ENCODE measurements at places on chromosomes 7 and 10. TPM values are rescaled to one million over a fixed set of nuclear protein-coding genes. Genes with fewer than 3 reads are reported as not detected.

DNA sequence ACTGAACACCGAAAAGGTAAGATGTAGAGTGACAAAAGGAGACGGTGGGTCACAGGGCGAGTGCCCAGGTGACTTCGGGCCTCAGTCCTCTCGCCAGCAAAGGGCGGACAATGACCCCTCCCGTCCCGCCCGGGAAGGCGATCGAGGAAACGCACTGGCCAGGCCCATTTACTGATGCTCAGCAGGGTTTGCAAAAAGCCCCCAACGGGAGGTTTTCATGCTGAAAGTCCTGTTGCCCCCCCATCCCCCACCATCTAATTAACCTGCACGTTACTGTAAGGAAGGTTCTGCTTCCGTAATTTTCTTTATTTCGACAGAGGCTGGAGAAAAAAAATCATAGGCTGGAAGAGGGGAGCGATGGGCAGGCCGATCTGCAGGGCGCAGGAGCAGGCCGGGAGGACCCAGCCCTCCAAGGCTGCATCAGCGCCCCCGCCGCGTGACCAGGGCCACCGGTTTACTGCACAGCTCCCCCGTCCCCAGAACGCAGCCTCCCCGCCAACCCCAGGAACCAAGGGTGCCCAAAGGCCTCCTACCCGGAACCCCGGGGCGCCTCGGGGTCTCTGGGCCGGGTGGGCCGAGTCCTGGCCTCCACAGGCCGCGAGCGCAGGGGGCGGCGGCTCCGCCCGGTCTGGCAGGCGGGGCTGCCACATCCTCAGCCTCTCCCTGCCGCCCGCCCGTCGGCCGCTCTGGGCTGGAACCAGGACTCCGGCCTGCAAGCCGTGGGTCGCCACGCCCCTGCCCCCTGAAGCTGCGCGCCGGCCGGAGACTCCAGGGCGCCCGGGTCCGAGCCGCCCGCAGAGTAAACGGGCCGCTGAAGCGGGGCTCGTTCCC lies 613 bp downstream of the OAT start:
- peak; percentile 85 for DNase-seq

DNA sequence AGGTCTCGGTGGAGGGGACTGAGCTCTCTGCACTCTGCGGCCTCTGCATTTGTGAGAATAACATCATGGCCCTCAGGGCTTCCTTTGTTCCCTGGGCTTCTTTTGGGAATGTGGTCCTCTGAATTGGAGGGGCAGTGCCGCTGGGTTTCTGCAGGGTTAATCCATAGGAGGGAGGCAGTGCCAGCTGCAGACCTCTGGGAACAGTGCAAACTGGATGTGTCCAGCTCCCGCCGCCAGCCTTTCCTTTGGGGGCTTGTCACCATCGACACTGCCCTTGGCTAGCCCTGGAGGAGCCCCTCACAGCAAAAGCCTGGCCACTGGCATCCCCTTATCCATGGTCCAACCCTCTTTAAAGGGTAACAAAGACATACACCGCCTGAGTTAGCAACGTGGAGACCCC lies 174.0 kb downstream of the WDR37 start:
- no peak for DNase-seq

GRCh38 chr10:13302821-13303555 lies 3.1 kb upstream of the PHYH start:
- no peak for DNase-seq

- DNase-seq = no peak
These were observed 51.4 kb downstream of the COL13A1 start for GRCh38 chr10:69853064-69853463.

DNA sequence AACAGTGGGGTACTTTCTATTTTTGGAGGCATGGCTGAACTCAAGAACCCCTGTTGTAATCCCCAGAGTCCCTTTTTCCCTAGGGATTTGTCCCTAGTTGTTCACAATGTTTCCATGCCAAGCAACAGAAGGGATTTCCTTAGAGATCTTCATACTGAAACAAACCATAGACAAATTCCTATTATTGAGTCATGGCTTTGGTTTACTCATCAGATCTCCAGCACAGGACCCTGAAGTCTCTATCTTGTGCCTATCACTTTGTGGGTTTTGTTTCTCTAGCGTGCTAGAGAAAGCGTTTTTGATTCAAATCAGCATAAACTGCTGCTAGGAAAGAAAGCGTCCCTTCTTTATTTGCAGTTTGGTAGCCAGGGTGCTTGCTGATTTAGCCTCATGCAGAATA lies 165.0 kb downstream of the BAMBI start:
- no peak for DNase-seq

GRCh38 chr10:128027822-128028507 lies 98.3 kb downstream of the MKI67 start:
- no peak for DNase-seq

GRCh38 chr10:5843686-5844344 lies 30.6 kb upstream of the GDI2 start:
- DNase-seq = no peak

- peak; percentile 39 for DNase-seq
These were observed 118.7 kb downstream of the RALA start for GRCh38 chr7:39741942-39742623.

DNA sequence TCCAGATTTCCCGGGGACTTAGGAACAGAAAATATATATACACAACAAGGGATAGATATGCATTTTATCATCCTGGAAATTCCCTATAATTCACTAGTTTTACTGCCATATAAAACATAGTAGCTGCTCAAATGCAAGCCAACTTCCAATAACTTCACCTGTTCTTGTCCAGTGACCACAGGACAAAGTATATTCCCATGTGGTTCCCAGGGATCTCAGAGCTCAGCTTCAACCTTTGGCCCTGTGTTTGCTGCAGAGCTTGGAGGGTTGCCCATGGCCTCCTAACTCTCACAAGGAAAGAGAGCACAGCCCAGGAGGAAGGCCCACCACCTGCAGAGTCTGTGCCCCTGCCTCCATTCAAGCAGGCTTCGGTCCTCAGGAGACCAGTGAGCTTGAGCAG lies 4.5 kb upstream of the DRGX start:
- DNase-seq = no peak

- DNase-seq = no peak
These were observed 186.2 kb downstream of the USP6NL start for GRCh38 chr10:11425296-11425610.

DNA sequence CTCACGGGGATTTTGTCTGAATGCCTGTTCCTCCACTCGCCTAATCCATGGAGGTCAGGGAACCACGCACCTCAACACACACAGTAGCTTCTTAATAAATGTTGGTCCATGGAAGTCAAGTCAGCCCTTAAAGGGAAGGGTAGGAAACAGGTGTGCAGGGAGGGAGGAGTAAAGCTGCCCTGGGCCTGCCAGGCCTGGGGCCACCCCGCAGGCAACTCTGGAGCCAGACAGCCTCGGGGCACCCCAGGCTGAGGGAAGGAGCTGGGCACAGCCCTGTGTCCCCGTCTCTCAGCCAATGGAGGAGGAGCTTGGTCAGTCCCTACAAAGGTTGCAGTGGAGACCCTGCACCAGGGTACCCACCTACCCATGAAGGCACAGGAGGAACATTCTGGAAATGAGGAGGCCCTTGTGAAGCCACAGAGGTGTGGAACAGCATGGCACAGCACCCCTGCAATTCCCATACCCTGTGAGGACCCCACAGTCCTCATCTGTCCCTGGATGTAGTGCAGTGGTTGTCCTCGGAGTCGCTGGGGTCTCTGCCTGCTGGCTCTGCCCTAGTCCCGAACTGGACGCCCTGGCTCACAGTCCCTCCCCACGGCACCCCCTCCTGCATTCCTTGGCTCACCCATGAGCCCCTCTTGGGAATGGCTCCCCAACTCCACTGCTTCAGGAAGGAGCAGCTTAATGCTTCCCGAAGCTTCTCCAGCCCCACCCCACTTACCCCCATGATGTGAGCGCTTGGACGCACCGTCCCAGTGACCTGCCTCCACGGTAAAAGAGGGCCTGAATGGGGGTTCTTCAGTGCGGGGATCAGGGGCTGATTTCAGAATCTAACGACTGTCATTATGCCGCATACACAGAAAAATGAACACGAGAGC lies 79.2 kb upstream of the INSIG1 start:
- no peak for DNase-seq

GRCh38 chr7:134368851-134369544 lies 52.3 kb upstream of the SLC35B4 start:
- DNase-seq = peak; percentile 64

DNA sequence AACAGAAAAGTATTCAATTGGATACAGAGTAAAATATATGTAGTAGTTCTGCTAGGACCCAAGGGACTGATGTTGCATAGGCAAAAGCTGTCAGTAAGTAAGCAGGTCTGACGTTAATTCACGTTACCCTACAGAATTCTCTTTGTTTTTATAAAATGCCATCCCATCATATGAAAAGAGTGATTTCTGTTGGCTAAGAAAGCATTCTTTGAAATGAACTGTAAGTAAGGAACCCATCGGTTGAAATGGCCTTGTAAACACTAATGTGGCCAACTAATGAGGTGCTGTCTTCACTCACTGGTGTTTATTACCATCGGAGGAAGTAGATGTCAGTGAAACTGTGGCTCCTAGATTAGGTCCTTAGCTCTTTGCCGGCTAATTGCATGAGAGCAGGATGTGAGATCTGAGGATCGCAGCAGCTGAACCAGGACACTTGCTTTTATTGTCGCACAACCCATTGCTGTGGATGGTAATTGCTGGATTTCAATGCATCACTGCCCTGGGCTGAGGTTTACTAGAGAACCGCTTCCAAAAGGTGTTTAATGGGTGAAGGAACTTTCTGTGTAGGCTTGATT lies 49.5 kb downstream of the UBE3C start:
- no peak for DNase-seq

GRCh38 chr10:109773288-109774120 lies 149.8 kb downstream of the XPNPEP1 start:
- no peak for DNase-seq

GRCh38 chr10:125629758-125630376 lies 53.1 kb downstream of the TEX36 start:
- no peak for DNase-seq

GRCh38 chr10:44293842-44294241 lies 91.1 kb downstream of the CXCL12 start:
- no peak for DNase-seq

GRCh38 chr7:6551016-6551511 lies at the start of gene GRID2IP:
Gene GRID2IP, minus strand, starts transcription at chr7:6551461. Its CDS starts 25 bp downstream, at chr7:6551436.
- no peak for DNase-seq

- DNase-seq = peak; percentile 51
These were observed 15.3 kb upstream of the SUN1 start for GRCh38 chr7:816751-817671.

DNA sequence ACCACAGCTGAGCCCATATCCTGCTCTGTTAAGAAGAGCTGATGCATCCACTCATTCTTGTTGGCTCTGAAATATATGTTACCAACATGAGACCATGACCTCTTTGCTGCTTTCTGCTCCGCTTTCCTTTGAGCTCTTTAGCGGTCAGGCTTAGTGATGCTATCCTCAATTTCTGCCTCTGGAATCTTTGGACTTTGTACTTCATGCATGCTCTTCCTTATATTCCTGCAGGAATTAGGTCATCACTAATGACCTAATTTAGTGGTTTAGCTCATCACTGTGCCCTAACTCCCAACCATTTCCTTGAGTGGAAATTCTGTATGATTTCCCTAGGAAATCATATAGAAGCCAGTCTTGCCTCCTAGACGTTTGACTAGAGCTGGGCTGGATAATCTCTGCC lies 119.5 kb downstream of the AOAH start:
- DNase-seq = no peak

- DNase-seq = no peak
These were observed 159.2 kb upstream of the PITRM1 start for GRCh38 chr10:3331690-3332230.

- no peak for DNase-seq
These were observed 102.4 kb upstream of the LRGUK start for GRCh38 chr7:134024739-134025138.

DNA sequence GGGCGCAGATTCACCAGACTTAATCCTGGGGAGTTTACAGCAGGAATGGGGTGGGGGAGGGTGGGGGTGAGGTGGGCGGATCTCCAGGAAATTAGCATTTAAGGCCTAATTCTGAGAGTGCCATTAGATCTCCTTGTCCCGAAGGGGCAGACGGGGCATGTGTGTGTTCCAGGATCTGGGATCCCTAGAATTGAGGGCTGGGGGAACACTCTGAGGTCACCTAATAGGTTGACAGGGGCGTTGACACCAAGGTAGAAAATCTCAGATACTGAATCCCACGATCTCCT lies 9.4 kb upstream of the EPHB4 start:
- peak; percentile 28 for DNase-seq

DNA sequence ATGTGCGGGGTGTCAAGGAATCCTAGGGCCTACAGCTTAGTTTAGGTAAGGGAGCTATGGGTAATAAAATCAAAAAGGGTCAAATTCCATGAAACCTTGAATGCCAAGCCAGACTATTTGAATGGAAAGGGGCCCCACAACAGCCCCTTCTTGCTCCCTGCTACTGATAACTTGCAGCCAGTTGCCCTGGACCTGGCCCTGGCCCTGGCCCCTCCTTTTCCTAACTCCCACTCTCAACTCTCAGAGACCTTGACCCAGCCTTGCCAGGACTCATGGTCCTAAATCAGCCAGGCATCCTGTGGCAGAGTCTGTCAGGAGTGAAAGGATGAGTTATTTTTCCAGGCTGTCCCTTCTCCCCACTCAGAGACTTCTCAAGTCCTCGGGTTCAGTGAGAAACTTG lies 5.9 kb downstream of the KCNIP2 start:
- no peak for DNase-seq

DNA sequence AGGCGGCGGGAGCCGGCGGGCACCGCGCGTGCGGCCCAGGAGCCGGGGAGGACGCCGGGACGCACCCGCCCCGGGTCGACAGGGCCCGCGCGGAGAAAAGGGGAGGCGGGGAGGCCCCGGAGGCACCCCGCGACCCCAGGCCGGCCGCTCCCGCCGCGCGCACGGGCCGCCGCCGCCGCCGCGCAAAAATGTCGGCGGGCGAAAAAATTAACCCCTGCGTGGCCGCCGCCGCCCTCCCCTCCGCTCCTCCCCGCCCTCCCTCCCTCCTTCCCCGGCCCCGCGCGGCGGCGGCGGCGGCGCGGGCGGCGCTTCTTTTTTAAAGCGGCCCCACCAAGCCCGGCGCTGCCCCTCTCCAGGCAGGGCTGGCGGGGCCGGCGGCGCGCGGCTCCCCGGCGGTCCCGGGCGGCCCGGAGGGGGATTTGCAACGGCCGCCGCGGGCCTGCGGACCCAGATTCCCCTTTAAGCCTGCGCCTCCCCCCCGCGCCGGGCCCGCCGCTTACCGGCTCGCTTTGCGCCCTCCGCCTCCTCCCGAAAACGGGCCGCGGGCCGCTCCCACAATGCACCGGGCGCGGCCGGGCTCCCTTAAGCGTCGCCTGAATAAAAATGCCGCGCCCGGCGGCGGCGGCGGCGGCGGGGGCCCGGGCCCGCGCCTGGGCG lies 465 bp downstream of the SEPHS1 start:
- DNase-seq = peak; percentile 95

RFC2 gene
- 24.0 TPM for polyA plus RNA-seq

RASA4B gene
- 9.3 TPM for polyA plus RNA-seq

PHKG1 gene
- polyA plus RNA-seq = not detected

SLC18A3 gene
- not detected for polyA plus RNA-seq

PLXNA4 gene
- polyA plus RNA-seq = 0.15 TPM

NODAL gene
- not detected for polyA plus RNA-seq

PON1 gene
- not detected for polyA plus RNA-seq

BBIP1 gene
- 21.7 TPM for polyA plus RNA-seq

MGMT gene
- polyA plus RNA-seq = 17.8 TPM

IFT22 gene
- polyA plus RNA-seq = 31.2 TPM

PODXL gene
- polyA plus RNA-seq = 3.8 TPM

PROSER2 gene
- 13.4 TPM for polyA plus RNA-seq

HOXA4 gene
- polyA plus RNA-seq = 17.0 TPM

NME8 gene
- polyA plus RNA-seq = not detected

ANKRD7 gene
- polyA plus RNA-seq = 1.3 TPM

FAM180A gene
- polyA plus RNA-seq = 0.08 TPM

GPR85 gene
- 0.31 TPM for polyA plus RNA-seq

PLAC9 gene
- polyA plus RNA-seq = 26.4 TPM

DMBT1 gene
- 0.19 TPM for polyA plus RNA-seq

LLCFC1 gene
- polyA plus RNA-seq = not detected

GPR15LG gene
- not detected for polyA plus RNA-seq

All from stomach (tissue), 19 donors.